Melanocyte of skin (primary cell): ENCODE measurements at places on chromosomes 11 and 22. TPM values are rescaled to one million over a fixed set of nuclear protein-coding genes. Genes with fewer than 3 reads are reported as not detected.

The PIH1D2 gene
- total RNA-seq, result 3.4 and 4.0 TPM in 2 replicates

The ARVCF gene
- 3.9 and 5.3 TPM in 2 replicates for total RNA-seq

The PHOX2A gene
- not detected in 2 replicates for total RNA-seq

The SMIM38 gene
- total RNA-seq, result under 0.01 and 0.31 TPM in 2 replicates

The OR8B2 gene
- total RNA-seq, result not detected in 2 replicates

The TIMP3 gene
- total RNA-seq, result 23.4 and 91.6 TPM in 2 replicates

The TOMM22 gene
- 78.6 and 94.2 TPM in 2 replicates for total RNA-seq

The RAC2 gene
- 1.00 and 2.2 TPM in 2 replicates for total RNA-seq
